ENCODE measurements at places on chromosomes 2 and 18. TPM values are rescaled to one million over a fixed set of nuclear protein-coding genes. Genes with fewer than 3 reads are reported as not detected.

The TBR1 gene
- not detected for total RNA-seq

The HRH4 gene
- total RNA-seq, result 1.1 TPM

GRCh38 chr2:75560022-75560767 lies 544 bp downstream of the EVA1A start:
- H3K36me3 ChIP-seq, result no peaks in the 10 kb centered on the region
- DNase-seq, result peak; percentile 29
- no peaks in the 10 kb centered on the region for H3K27me3 ChIP-seq

GRCh38 chr2:214699236-214699635 lies 110.2 kb downstream of the BARD1 start:
- H3K4me1 ChIP-seq, result no peaks in the 10 kb centered on the region
- no peak overlapping the region for H3K27ac ChIP-seq
- DNase-seq, result no peak
- no peak overlapping the region for H3K4me3 ChIP-seq

The KLHL29 gene
- total RNA-seq, result 34.4 TPM

- no peaks in the 10 kb centered on the region for H3K27me3 ChIP-seq
- DNase-seq, result no peak
- H3K4me3 ChIP-seq, result no peak overlapping the region
- H3K36me3 ChIP-seq, result no peaks in the 10 kb centered on the region
- no peaks in the 10 kb centered on the region for H3K4me1 ChIP-seq
These were observed 17.0 kb downstream of the TNFAIP6 start for GRCh38 chr2:151374436-151374835.

The DLX2 gene
- not detected for total RNA-seq

GRCh38 chr2:205477016-205477705 lies 205.1 kb upstream of the NRP2 start:
- H3K4me3 ChIP-seq, result no peak overlapping the region
- no peaks in the 10 kb centered on the region for H3K36me3 ChIP-seq
- DNase-seq, result no peak
- H3K4me1 ChIP-seq, result no peaks in the 10 kb centered on the region
- H3K27ac ChIP-seq, result no peak overlapping the region
